Fibroblast of skin of abdomen (primary cell): ENCODE measurements at places on chromosomes 4 and X.

- peak; percentile 68 for DNase-seq
Measured at GRCh38 chrX:140762061-140762460, 52.5 kb downstream of the LINC00632 start.

GRCh38 chr4:138669479-138670315 is 345.9 kb upstream of the NOCT start:
- peak; percentile 73 for DNase-seq

- no peak for DNase-seq
Measured at GRCh38 chr4:15983610-15984009, 20.6 kb upstream of the FGFBP2 start.

- DNase-seq, result peak; percentile 52
Measured at GRCh38 chr4:26235500-26235899, 85.3 kb upstream of the RBPJ start.

GRCh38 chr4:10866666-10867065 is 182.1 kb upstream of the CLNK start:
- no peak for DNase-seq

GRCh38 chr4:14924076-14924811 is 78.0 kb upstream of the CPEB2 start:
- DNase-seq, result no peak

- no peak for DNase-seq
Measured at GRCh38 chr4:138693526-138693925, 322.1 kb upstream of the NOCT start.

- no peak for DNase-seq
Measured at GRCh38 chr4:183413234-183414200, 30.9 kb upstream of the CDKN2AIP start.

DNA sequence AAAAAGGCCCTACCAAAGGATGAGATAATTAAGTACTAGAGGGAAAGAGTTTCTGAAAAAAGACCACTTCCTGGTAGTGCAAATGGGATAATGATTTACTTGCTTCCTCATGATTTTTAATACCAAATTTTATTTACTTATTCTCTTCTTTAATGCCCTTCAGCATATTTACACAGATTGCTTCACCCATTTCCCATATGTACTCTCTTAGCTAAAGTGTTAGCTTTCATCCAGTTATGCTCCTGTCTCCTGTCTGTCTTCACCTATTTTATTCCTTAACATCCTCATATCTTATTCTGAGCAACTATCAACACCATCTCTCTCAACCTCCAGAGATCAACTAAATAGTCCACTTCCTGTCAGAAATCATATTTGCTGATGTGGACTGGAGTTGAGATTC is 183.2 kb upstream of the HS3ST1 start:
- no peak for DNase-seq

- DNase-seq, result no peak
Measured at GRCh38 chr4:10085386-10085785, 31.2 kb downstream of the WDR1 start.

DNA sequence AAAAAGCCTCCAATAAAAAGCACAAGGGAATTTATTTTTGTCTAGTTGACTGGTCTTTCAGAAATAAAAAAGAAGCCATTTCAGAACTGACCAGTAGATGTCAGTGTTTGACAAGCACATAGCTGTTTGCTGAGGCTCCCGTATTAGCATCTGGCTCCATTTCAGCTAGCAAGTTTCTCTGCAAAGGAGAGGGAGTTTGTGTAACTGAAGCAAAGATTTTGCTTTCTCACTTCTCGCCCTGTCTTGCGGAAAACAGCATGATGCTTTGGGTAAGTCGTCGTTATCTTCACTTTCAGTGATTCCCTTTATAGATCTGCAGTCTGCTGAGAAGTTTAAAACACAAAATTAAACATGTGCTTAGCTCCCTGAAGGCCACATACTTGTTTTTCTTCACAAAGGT is 85.5 kb downstream of the CT47B1 start:
- DNase-seq, result peak; percentile 69

DNA sequence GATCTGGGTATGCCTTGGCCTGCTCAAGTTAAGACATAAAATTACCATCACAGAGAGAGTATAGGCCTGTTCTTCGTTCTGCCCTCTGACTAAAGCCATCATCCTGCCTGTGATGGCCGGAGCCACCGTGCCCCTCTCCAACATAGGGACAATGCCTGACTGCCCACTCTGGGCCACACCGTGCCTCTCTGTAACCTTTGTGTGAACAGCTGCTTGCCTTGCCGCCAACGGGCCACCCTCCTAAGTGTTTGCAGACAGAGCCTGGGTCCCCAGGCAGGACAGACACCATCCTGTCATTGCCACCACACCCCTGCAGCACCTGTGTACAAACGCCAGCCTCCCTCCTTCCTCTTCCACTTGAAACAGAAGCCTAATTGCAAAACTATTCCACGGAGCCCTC is 298.7 kb upstream of the TENM3 start:
- no peak for DNase-seq

- DNase-seq, result no peak
Measured at GRCh38 chrX:106692425-106693065, 34.0 kb upstream of the RNF128 start.

- no peak for DNase-seq
Measured at GRCh38 chr4:124486423-124486822, 226.1 kb downstream of the ANKRD50 start.

- no peak for DNase-seq
Measured at GRCh38 chr4:30460818-30461217, 259.4 kb upstream of the PCDH7 start.

DNA sequence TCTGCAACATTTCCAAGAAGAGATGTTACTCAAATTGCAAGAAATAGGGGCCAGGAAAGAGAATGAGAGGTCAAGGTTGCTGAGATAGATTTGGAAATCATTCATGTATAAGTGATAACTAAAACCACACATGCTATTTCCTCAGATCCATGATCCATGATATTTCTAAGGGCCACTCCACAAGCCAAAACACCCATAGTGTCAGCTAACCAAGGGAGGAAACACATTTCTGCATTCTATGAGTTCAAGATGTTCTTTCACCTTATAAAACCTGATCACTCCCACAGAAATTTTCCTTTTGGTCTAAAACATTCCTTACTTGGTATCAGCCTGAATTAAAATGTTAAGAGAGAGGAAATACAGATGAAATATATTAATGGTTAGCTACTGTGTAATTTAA is 47.2 kb downstream of the TBCK start:
- DNase-seq, result peak; percentile 83

- no peak for DNase-seq
Measured at GRCh38 chr4:37219990-37220389, 24.6 kb upstream of the NWD2 start.

DNA sequence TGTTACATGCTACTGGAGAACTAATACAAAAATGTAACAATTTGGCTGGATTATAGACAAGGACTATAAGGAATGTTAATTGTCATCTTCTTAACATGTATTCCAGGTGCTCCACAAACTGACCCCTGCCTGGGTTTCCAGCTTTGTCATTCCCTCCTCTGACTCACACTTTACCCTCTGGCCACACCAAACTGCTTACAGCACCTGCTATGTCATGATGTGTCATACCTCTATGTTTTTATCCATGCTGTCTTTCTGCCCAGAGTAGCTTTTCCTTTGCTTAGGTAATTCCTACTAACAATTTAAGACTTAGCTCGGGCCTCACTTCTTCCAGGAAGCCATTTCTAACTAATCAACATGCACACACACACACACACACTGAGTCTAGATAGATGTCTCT is 14.0 kb upstream of the SHROOM4 start:
- peak; percentile 0 for DNase-seq

DNA sequence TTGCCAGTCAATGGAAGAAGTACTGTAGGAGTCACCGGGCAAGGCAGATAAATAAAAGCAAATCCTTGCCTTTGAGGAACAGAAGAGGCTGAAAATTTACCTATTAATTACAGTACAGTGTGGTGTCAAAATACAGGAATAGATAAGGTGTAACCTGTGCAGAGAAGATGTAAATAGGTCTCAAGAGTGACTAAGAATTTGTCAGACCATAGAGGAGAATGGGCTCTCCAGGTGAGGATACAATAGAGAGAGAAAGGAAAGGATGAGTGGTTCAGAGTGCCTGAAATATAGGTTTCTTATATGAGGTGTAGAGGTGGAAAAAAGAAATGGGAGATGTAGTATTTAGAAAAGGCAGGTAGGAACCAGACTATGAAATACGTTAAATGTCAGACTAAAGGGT is 801 bp upstream of the ZC4H2 start:
- no peak for DNase-seq

DNA sequence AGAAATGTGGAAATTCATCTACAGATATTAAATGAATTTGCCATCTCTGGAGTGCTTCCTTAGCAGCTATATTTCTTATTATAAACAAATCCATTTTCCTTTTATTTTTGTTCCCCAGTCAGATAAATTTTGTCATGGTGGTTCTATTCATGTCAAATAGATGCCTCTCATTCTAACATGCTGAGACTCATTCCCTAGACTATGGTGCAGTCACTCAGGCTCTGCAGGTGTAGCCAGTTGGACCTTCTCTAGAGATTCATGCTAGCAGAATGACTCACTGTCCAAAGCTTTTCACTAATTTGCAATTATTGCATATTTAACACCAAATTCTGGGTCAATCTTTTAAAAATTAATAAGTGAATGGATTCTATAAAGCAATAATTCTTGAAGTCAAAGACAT is 1392.7 kb downstream of the PCDH7 start:
- no peak for DNase-seq

DNA sequence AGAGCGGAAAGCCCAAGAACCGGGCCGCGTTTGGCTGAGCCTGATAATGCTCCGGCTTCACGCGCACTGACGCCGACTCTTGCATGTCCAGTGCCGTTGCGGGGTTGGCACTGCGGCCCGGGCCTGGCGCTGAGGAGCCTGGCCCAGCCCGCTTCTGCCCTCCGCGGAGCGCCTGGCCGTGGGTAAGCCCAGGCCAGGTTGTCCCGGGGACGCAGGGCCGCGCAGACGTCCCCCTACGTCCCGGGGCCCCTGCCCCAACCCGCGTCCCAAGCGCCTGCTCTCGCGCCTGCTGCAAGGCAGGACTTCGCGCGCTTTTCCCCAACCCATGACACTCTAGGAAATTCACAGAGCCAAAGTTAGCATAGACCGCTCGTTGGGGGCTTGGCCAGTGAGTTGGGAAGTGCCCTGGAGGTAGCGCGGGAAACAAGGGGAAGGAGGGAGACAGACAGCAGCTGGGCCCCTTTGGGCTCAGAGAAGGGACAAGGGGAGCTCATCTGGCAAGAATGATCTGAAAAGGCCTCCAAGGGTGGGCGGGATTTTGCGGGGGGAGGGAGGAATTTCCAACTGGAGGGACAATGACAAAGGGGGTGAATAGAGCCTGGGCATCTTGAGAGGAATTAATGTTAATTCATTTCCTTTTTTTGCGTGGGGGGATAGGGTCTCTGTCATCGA is 665 bp upstream of the LRPAP1 start:
- no peak for DNase-seq

GRCh38 chr4:155805016-155805415 is 46.2 kb downstream of the GUCY1B1 start:
- peak; percentile 57 for DNase-seq

DNA sequence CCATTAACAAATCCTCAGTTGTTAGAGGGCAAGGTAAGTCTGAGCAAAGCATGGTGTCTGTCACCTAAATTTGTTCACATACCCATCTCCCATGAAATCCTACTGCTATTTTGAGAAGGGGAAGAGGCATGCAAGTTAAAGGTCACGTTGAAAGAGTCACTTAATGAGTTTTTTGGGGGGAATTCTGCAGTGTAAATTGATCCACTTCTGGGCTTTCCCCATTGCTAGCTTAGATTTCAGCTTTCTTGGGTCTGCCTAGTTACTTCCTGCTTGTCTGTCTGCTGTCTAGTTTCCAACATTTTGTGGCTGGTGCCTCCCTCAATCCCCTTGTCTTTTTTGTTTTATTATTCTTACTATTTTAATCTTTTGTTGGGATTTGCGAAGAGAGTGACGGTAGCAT is 32.0 kb downstream of the CEP135 start:
- DNase-seq, result no peak

DNA sequence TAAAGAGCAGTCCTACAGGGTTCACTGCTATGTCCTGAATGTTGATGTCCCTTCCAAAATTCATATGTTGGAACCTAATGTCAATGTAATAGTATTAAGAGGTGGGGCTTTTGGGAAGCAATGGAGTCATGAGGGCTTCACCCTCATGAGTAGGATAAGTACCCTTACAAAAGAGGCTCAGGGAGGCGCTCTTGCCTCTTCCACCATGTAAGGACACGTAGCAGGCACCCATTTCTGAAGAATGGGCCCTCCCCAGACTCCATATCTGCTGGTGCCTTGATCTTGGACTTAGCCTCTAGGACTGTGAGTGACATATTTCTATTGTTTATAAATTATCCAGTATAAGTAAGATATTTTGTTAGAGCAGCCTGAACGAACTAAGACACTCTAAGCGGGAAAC is 15.8 kb downstream of the MED28 start:
- no peak for DNase-seq

DNA sequence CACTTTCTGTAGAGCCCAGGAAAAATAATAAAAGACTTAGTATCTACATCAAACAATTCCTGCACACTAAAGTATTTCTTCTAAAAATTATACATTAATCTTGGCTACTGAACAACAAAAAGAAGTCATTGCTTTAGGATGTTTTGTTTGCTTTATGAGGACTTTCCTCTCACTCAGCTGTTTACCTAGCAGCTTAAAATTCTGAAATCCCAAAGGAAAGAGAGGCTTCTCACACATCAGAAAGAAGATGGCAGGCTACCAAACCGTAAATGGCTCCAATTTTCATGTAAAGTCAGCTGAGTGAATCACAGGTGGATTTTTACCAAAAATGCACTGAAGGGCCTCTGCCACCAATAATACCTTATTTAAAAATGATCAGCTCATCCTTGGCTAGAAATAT is 9.0 kb upstream of the TRPC3 start:
- DNase-seq, result no peak

GRCh38 chr4:105767579-105767978 is 59.0 kb downstream of the GSTCD start:
- no peak for DNase-seq

DNA sequence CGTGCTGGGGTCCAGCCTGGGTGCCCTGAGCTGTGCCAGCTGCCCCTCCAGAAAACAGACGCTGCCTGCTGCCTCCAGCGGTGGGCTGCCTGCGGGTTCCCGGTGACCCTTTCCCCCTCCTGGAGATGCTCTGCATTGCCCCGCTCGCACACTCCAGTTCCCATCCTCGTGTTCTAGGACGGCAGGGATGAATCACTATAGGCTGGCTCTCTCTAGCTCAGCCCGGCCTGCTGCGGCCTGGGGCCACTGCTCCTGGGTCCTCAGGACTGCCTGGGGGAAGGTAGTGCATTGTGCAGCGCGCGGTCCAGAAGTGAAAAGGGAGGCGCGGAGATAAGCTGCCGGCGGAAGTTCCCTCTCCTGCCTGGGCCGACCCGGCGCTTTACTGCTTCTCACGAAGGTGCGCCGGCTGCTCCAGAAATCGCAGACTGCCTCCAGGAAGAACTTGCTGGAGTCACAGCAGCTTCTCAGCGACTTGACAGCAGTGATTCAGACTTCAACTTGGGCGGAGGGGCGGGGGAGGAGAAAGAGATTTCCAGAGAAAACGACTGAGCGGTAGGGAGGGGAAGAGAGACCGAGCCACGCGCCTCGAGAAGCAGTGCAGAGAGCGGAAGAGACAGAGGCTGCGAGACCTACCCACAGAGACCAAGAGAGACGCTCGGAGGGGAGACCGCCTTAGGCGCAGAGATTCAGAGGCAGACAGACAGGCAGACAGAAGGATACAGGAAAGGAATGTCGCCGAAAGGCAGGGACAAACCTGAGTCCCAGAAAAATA is 6.7 kb upstream of the MSX1 start:
- peak; percentile 81 for DNase-seq

GRCh38 chr4:102624505-102624904 is 123.3 kb downstream of the NFKB1 start:
- DNase-seq, result peak; percentile 42

GRCh38 chrX:141941234-141941633 is 37.5 kb downstream of the MAGEC1 start:
- DNase-seq, result no peak

- no peak for DNase-seq
Measured at GRCh38 chr4:173766171-173766600, 236.2 kb upstream of the HAND2 start.
